ENCODE measurements at places on chromosomes 7 and 10.

GRCh38 chr10:90885176-90885575 lies 13.4 kb downstream of the RPP30 start:
- no peak for DNase-seq

DNA sequence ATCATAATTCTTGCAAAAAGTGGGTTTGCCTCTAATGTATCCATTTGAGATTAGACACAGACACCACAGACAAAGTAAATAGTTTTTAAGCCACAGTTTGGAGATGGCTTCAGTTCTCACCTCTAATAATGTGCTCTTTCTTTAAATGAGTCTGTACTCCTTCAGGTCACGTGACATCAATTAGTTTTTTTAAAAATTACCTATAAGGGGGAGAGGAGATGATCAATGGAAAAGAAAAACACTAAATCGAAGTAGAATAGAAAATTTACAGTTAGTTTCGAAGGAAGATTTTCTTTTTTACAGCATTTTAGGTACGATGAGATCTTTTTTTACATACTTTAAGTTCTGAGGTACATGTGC lies 849.2 kb downstream of the KCNMA1 start:
- DNase-seq = no peak

- DNase-seq = peak; percentile 13
These were observed 88.1 kb downstream of the HIP1 start for GRCh38 chr7:75650681-75651080.

- no peak for DNase-seq
These were observed 362.3 kb downstream of the GATA3 start for GRCh38 chr10:8416760-8417159.
